Kasumi-1 (cell line): ENCODE measurements at places on chromosomes 5 and 9.

DNA sequence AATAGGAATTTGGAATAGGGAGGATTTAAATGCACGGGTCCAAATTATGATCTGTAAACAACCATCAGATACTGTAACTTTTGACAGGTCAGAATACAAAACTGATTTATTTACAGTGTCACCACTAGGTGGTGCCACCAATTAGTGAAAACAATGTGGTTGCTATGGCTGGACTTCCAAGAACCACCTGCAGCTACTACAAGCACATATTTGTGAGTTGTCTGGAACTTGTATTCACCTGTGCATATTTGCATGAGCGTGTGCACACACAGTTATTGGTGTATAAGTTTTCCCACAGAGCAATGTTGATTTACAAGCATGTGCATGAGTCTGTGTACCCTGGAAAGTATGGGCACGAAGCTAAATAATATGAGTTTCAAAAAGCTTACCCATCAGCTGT, 3.0 kb upstream of the HRCT1 start:
- DNase-seq, result peak; percentile 28

- DNase-seq, result no peak
Measured at GRCh38 chr9:38063363-38063707, 5.7 kb downstream of the SHB start.

GRCh38 chr9:132237481-132237880, 75.6 kb downstream of the NTNG2 start:
- DNase-seq, result no peak

GRCh38 chr5:124790895-124791732, 44.7 kb upstream of the ZNF608 start:
- DNase-seq, result no peak

- DNase-seq, result no peak
Measured at GRCh38 chr9:109496218-109496617, 1.9 kb downstream of the PTPN3 start.

GRCh38 chr9:35905912-35906679, at the start of gene HRCT1:
Gene HRCT1 (plus strand): TSS chr9:35906202. CDS start chr9:35906288, 86 bp downstream.
- DNase-seq, result no peak

GRCh38 chr5:172180936-172181335, 7.1 kb downstream of the STK10 start:
- DNase-seq, result no peak

DNA sequence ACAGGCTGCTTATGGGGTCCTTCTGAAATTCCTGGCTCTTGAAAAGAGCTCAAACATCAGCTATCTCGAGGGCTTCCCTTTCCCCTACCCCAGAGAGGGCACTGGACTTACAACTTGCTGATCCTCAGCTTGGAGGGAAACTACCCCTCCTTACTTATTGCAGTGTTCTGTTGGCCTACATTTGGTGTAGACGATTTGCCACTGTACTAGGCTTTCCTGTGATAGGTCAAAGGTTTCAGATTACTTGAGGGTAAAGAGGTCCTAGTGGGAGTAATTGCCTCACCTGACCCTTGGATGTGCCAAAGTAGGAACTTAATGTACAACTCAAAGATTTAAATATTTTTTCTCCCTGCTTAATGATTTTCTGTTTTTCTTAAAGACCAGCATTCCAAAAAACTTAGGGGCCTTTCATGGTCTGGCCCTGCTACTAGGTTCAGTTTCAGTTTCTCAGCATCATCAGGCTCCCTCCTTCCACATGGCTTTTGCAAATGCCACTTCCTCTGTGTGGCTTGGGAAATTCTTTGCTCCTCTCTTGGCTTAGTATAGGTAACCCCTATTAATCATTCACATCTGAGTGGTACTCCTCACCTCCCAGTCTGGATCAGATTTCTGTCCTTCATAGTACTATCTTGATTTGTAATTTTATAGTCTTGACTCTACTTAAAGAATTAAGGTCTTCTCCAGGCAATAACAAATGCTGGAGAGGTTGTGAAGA, 32.4 kb downstream of the CYSTM1 start:
- DNase-seq, result no peak

DNA sequence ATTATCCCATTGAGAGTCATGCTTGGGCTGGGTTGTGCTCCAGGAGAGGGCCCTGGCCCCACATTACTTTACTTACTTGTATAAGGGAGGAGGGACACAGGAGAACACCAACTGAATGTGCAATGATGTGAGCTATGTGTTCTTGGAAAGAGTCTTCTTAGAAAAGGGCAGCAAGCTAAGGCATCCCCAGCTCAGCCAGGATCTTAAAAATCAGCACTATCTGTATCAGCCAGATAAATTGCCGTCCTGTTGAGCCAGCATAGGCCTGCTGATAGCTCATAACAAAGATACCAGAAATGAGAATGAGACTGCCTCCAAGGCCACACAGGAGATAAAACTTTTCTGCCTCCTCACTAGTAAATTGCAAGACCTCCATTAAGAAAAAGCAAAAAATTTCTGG, 357.5 kb downstream of the CAAP1 start:
- no peak for DNase-seq

GRCh38 chr5:16936150-16936988, at the start of gene MYO10:
Gene MYO10 (minus strand): TSS chr5:16936288. CDS start chr5:16935808, 480 bp downstream.
- peak; percentile 68 for DNase-seq

DNA sequence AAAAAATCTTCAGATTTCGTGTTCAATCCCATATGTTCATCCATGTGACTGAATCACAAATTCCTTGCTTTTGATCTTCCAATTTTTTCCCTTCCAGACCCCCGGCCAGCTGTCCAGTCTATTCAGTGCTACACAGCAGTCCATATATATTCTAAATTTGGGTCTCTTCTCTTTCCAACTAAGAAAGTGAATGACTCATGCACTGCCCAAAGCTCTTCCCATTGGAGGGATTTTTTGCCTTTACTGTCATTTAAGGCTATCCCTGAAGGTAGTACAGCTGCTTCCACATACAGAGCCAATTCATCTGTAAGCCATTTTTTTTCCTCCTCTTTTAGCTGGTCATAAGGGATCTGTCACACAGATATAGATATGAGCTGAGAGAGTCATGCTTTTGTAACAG, 478.3 kb downstream of the DMRT2 start:
- no peak for DNase-seq

GRCh38 chr5:168411871-168412270, 74.4 kb upstream of the RARS1 start:
- DNase-seq, result no peak

- DNase-seq, result peak; percentile 64
Measured at GRCh38 chr9:133340256-133340655, 4.3 kb upstream of the SURF6 start.

- DNase-seq, result peak; percentile 71
Measured at GRCh38 chr5:40502736-40503135, 177.0 kb upstream of the PTGER4 start.

DNA sequence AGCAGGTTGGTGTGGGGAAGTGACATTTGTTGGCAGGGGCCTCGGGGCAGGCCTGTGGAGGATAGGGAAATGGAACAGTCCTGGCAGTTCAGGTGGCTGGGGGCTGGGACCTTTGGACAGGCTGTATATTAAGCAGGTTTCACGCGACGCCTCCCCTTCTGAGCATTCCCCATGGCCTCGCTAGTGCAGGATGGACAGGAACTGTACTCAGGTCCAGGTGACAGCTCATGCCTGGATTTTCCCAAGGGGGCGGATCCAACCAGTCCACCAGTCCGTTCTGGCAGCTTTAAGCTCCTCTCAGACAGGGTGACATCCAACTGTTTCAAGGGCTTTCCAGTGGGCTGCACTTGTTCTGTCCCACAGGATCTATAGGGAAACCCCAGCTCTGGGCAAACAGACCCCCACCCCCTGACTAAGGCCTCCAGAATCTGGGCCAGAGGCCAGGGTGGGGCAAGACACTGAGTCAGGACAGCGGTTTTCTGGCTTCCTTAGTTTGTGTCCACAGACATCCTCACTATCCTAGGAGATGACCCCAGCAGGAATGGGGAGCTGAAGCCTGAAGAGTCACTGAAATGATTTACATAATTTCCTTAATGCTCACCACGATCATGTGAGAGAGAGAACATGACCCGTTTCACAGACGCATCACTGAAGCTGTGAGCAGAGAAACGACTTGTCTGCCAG, 20.9 kb downstream of the CSF2 start:
- no peak for DNase-seq

DNA sequence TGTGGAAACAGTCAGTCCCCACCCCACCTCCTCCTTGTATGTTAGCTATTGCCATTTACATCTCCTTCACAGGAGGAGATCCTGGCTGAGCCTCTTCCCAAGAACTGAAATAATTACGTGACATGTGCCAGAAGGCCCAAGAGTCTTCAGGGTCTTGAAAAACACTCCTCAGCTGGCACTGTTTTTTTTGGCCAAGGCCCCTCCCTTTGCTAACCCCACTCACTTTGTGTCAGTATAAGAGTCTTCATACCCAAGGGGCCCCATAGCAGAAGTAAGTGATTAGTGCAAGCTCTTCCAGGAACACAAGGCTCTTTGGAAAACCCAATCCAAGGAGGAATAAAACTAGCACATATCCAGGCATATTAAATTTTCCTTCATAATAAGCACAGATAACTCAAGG, 5.7 kb upstream of the LARP1 start:
- DNase-seq, result no peak

- no peak for DNase-seq
Measured at GRCh38 chr5:9524941-9525340, 20.9 kb downstream of the SEMA5A start.

GRCh38 chr5:150960791-150961396, 56.1 kb upstream of the ZNF300 start:
- peak; percentile 9 for DNase-seq

DNA sequence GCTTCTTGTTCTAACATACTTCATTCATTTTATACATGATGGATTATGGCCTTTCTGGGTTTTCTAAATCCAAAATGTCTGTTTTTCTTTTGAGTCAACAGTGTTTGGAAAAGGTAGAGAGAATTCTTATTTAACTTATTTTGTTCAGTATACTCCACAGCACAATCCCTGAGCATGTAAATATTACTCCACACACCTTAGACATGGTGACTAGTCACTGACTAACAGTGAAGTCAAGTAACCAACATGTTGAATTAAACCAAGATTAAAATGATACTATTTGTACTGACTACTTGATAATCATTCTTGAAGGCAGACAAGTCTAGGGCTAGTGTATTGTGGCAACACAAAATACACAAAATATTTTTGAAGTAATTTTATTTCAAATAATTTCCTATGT, 55.0 kb downstream of the HAPLN1 start:
- no peak for DNase-seq

DNA sequence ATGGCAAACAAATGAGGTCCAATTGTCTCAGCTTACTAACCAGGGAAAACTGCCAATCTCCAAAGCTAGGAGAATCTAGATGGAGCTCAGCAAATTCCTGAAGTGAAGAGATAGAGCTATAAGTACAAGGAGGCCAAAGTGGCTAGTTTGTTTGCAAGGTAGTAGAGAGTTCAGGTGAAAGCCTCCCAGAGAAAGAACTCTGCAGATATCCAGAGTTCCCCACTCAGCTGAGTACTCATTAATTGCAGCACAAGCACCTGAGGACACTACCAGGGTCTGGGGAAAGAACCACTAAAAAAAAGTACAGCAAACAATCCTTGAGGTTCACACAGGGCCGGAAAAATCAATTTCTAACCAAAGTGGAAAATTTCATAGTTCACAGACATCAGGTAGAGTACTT, 250.9 kb downstream of the TMEM232 start:
- no peak for DNase-seq

DNA sequence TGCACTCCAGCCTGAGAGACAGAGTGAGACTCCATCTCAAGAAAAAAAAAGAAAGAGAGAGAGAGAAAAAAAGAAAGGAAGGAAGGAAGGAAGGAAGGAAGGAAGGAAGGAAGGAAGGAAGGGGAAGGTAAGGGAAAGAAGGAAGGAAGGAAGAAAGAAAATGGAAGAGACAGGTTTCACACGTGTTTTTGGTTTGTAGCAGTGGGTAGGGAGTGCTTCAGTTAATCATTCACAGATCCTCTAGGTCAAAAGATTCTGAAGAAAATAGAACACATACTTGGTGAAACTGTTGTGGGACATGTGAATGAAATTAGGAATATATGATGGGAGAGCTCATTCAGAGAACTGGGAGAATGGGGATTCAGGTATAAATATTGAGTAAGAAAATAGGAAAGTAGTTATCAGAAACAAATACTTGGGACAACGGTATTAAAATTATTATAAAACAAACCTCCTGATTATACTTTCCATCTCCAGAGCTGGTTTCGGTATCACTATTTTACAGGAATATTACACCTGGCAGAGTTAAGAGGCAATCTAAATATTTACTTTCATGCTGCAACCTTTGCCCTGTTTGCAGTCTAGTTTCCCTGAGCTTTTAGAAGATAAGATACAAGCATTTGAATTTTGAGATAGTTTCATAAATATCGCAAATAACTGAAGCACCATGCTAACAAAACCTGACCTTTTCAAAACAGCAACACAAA, 37.2 kb downstream of the MARVELD2 start:
- DNase-seq, result no peak

GRCh38 chr9:110309681-110310080, 28.0 kb downstream of the TXNDC8 start:
- no peak for DNase-seq
